ENCODE measurements at places on chromosomes 11 and 22. TPM values are rescaled to one million over a fixed set of nuclear protein-coding genes. Genes with fewer than 3 reads are reported as not detected.

DNA sequence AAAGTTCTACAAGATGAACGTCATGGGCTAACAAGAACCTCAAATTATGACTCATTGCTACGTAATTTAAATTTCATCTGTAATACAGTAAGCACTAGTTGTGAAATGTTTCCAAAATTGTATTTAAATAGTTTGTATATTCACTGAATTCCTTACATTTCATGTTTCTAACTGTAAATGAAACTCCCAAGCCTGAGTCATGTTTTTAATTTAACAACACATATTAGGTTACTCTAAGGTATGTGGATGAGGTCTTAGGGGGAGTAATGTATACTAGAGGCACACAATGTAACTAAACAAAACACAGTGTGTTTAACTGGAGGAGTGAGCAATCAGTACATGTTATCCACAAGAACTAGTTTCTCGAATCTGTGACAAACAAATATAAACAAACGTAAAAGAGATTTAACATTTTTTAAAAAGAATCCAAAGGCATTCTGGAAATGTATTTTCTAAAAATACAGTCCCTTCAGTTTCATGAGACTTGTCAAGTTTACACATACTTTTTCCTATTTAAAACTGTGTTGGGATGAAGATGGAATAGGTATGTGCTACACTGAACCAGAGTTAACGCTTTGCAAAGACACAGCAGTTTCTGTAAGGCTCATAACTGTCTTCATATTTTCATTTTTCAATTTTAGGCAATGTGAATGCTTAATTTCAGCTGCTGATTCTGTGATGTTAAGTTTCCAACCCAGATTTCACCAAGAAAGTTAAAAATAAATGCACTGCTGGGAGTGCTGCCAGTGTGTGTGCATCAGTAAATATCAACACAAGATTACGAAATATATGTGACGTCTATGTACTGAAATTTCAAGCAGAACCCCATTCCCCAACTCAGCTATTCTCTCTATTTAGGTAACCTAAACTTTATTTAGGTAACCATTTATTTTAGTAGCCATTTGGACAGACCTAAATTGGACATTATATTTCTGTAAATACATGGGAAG is 52.6 kb downstream of the PITPNB start:
- peak; percentile 63 for DNase-seq

DNA sequence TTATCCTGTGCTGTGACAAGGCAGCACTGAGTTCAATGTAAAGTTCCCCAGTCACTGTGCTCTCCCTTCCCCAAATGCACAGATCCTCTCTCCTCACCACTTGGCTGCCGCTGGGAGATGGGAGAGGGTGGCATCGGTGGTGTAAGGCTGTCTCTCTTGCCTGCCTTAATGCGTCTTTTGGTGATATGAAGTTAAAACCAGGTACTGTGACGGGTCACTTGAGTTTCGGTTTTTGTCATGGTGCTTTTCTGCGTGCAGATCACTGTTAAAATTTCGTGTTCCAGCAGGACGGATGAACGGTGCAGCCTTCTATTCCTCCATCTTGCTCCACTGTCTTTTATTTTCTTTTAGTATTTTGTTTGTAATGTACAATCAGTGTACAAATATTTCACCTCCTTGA is 18.6 kb downstream of the GLB1L2 start:
- no peak for DNase-seq

- no peak for DNase-seq
Measured at GRCh38 chr11:75273411-75274391, 33.1 kb downstream of the TPBGL start.

DNA sequence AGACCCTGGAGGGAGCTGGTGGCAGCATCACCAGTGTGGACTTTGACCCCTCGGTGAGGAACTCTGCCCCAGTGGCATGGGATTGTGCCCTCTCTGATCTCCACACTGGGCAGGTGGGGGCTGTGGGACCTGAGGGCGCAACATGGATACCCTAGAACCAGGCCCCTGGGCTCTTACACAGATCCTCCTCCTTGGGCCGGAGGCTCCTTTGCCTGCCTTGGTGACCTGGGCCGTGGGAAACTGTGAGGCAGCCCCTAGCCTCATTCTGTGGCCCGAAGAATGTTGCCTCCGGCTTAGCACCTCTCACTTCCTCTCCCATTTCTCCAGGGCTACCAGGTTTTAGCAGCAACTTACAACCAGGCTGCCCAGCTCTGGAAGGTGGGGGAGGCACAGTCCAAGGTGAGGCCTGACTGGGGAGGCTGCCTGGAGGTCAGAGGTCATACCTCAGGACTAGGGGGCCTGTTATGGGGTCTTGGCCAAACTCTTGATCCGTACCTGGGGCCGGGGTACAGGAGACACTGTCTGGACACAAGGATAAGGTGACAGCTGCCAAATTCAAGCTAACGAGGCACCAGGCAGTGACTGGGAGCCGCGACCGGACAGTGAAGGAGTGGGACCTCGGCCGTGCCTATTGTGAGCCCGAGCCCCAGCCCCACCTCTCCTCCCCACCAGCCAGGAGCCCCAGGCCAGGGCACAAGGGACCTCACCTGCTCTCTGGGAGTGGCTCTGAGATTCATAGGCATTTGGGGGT is 12.2 kb downstream of the ATG16L2 start:
- DNase-seq = no peak

DNA sequence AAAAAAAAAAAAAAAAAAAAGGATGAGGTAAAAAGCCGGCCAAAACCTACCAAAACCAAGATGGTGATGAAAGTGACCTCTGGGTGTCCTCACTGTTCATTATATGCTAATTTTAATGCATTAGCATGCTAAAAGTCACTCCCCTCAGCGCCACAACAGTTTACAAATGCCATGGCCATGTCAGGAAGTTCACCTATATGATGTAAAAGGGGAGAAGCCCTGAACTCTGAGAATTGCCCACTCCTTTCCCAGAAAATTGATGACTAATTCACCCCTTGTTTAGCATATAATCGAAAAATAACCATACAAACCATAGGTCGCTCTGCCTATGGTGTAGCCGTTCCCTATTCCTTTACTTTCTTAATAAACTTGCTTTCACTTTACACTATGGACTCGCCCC is 11.1 kb downstream of the C11orf96 start:
- DNase-seq = no peak

DNA sequence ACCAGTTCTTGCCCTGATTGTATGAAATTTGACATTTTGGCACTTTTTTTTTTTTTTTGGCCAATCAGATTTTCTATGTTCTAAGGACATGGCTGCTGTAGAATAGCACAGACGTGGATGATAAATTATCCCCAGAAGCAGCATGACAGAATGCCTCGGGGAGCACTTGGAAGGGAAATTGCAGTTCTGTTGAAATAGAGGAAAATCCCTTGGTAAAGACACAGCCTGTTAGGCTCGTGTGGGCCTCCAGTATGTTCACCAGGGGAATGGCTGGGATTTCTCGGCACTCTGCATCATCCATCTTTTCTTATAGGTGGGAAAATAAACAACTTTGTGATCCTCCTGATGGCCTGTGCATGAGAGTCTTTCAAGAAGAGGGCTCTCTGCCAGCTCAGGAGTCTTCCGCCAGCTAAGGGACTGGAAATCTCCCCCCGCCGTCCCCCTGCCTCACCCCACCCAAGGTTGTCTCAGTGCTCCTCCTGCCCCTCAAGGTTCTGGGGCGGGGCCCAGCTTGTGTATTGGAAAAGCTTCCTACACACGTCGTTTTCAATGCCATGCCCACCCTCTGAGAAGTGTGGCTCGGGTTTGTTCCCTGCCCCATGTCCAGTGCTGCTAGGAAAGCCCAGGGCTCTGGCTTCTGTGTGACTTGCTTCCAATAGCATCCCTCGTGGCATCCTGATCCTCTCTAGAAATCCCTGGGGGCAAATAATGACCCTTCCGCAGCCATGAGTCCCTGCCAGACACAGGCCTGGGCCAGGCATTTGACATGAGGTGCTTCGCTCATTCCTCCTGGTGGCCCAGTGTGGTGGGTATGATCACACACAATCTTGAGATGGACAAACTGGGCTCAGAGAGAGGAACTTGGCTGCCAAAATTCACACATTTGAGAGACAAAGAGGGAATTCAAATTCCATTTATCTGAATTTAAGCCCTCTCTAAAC is 70.6 kb upstream of the ATXN10 start:
- no peak for DNase-seq

- DNase-seq = no peak
Measured at GRCh38 chr11:104332110-104332509, 168.2 kb upstream of the PDGFD start.

GRCh38 chr11:7512525-7513233 is 1.1 kb upstream of the PPFIBP2 start:
- DNase-seq = peak; percentile 83

GRCh38 chr11:112213753-112214152 is 12.5 kb upstream of the PTS start:
- DNase-seq = no peak

- DNase-seq = peak; percentile 43
Measured at GRCh38 chr11:35236667-35237003, 97.7 kb downstream of the CD44 start.

DNA sequence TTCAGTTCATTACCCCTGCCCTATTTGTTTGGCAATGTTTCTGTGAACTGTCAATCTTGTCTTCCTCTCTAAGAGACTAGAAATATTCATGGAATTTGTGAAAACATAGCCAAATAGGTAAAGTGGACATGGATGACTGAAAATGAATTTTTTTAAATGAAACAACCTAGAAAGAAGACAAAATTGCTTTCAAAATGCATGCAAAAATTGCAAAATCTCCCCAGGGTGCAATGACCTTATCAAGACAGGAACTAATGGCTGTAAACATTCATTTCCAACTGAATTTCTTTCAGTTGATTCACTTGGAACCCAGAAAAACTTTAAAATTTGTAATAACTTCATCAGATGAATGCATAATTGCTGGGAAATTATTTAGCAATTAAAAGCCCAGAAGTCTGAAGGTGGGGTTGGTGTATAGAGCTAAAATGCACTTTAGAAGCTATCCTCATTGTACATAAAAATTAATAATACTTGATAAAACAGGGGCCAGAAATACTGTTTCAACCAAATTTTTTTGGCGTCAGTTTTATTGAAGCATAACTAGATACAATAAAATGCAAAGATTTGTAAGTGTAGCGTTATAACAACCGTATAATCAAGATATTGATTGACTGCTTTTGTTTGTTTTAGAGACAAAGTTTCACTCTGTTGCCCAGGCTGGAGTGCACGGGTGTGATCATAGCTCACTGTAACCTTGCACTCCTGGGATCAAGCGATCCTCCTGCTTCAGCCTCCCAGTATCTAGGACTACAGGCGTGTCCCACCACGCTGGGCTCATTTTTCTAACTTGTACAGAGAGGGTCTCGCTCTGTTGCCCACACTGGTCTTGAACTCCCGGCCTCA is 27.6 kb upstream of the SLC35C1 start:
- DNase-seq = no peak

DNA sequence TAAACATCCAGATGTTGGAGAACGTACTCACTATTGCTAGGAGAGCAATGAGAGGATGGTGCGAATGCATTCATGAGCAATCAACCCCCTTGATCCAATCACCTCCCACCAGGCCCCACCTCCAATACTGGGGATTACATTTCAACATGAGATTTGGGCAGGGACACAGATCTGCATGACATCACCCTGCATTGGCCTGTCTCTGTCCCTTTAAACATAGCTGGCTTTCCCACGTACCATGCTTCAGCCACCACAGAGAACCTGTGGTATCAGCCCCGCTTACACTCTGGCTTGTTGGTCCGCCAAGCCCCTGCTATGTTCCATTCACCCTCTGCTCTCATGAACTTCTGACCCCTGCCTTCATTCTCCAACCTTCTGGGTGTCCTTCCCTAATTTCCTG is 157.5 kb upstream of the E2F8 start:
- DNase-seq = peak; percentile 16

GRCh38 chr11:123392844-123393243 is 37.2 kb upstream of the GRAMD1B start:
- DNase-seq = no peak

- DNase-seq = peak; percentile 89
Measured at GRCh38 chr11:1335811-1336761, 26.7 kb upstream of the TOLLIP start.

DNA sequence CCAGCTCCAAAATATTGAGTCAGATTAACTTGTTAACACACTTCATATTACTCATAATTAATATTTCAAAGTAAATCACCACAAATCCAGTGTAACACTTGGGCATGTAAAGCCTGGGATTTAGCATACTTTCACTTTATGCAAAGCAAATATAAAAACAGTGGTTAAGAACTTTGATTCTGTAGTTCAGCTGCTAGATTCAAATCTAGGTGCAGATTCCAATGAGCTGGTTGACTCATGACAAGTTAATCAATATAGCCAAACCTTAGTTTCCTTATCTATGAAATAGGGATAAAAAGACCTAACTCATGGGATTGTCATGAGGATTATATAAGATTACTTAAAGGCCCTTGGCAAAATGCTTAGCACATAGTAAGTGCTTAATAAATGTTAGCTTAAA is 45.9 kb downstream of the ARHGAP42 start:
- no peak for DNase-seq

DNA sequence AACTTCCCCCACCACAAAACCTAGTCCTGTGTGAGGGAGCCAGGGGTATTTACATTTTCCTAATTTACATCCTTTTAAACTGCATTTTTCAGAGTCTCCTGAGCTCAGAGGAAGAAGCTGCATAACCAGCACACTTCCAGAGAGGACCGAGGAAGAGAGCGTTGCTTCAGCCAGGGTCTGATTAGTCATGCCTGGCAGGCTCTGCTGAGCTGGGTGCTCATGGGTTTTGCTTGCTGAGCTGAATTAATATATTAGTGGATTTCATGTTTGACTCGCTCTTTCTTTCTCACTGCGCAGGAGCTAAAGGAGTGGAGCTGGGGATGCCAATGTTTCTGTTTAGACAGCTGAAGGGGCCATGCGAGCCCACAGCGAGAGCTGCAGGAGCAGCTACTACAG is 539.3 kb upstream of the B3GAT1 start:
- DNase-seq = peak; percentile 57

- DNase-seq = peak; percentile 52
Measured at GRCh38 chr11:3091846-3092602, 34.8 kb upstream of the CARS1 start.

Gene GGTLC3
- not detected for total RNA-seq

Gene CLMP
- 32.0 TPM for total RNA-seq

Gene APOBEC3B
- 0.21 TPM for total RNA-seq

Gene MPZL2
- total RNA-seq = not detected

Gene LGR4
- total RNA-seq = 17.3 TPM

Gene SCGB2A2
- not detected for total RNA-seq

Gene SMIM35
- total RNA-seq = not detected

Gene PIH1D2
- 1.5 TPM for total RNA-seq

Gene ADORA2A
- total RNA-seq = 1.1 TPM

Gene MUC6
- total RNA-seq = not detected
